ENCODE measurements at places on chromosomes 13 and 19.

GRCh38 chr13:100673713-100674571 is 653 bp downstream of the TMTC4 start:
- peak; percentile 55 for DNase-seq

DNA sequence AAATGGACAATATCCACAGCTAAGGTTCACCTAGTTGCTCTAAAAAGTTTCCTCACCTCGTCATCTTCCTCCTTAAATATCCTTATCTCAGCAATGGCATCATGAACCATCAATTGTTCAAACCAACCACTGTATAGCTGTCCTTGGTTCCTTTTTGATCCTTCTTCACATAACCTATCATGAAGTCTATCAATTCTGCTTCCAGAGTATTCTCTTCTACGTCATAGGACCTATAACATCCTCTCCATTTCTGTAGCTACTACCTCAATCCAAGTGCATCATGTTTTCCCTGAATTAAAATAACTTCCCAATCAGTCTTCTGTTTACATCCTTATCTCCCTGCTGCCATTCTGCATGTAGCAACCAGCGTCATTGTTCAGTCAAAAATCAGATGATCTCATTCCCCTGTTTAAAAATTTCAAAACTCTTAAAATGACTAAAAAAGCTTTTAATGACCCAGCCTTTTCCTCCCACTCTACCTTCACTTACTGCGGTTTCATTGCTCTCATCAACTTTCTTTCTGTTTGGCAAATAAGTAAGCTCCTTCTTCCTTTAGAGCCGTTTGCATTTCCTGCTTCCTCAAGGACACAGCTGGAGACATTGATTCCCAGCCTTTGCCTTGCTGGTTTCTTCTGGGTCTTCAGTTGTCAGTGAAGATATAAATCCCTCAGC is 223.9 kb upstream of the MIR17HG start:
- DNase-seq, result no peak

DNA sequence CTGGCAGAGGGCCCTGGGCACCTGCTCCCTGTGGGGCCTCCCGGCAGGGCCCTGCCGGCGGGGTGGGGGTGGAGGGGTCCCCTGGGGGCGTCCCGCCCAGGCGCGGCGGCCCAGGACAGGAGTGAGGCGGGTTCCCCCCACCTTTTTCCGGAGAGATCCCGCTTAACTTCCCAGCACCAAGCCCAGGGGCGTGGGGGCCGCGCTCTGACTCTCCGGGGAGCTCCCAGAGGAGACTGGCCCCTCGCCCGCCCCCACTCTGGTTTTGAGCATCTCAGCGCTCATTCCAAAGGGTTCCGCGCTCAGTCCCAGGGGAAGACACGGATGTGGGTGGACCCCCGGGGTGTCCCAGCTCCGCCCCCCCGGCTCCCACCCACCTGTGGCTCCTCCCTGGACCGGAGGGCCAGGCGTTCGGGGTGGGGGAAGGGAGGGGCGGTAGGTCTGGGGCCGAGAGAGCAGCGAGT is 476 bp downstream of the C2CD4C start:
- DNase-seq, result peak; percentile 37

DNA sequence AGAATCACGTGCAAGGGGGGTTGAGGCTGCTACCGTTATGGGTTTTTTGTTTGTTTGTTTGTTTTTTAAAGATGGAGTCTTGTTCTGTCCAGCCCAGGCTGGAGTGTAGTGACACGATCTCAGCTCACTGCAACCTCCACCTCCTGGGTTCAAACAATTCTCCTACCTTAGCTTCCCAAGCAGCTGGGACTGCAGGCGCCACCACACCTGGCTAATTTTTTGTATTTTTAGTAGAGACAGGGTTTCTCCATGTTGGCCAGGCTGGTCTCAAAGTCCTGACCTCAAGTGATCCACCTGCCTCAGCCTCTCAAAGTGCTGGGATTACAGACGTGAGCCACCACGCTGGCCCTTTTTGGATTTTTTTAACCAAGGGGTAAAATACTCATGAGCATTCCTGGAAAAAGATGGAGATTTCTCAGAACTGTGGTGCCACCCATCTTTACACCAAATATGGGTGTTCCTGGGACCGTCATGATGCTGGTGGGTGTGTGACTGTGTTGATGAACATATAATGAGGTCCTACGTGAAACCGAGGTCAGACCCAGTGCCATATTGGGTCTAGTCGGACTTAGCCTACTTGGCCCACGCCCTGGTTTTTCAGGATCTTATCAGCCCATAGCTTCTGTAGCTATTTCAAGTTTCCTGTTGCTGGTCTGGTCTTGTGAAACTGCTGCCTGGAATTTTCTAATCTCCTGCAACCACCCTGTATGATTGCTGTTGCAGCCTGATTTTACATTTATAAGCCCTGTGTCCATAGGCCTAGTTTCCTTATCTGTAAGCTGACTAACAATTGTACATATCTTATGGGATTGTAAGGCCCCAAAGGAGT is 6.2 kb downstream of the PPP1R15A start:
- DNase-seq, result peak; percentile 43

- no peak for DNase-seq
Measured at GRCh38 chr13:113497217-113497616, 6.7 kb upstream of the DCUN1D2 start.
